ENCODE measurements at places on chromosomes 6 and 20.
A peak's percentile ranks its signal among the peaks of the same experiment; 100 is the strongest.

DNA sequence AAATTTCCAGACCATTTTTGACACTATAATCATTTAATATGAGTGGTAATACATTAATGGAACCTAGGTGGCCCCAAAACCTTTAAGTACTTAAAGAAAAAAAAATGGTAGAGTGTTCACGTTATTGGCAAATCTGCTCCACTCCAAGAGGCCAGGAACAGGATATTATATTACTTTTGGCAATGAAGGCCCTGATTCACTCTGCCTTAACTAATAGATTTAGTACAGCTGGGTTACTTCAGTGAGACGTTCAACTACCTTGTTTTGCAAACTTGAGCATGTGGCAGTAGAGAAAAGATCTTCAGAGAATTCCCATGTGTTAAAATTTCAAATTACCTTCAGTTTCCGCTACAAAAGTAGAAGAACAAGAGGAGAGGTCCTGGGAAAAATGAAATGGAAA, 12.8 kb downstream of the ADNP start:
- no peak for DNase-seq

DNA sequence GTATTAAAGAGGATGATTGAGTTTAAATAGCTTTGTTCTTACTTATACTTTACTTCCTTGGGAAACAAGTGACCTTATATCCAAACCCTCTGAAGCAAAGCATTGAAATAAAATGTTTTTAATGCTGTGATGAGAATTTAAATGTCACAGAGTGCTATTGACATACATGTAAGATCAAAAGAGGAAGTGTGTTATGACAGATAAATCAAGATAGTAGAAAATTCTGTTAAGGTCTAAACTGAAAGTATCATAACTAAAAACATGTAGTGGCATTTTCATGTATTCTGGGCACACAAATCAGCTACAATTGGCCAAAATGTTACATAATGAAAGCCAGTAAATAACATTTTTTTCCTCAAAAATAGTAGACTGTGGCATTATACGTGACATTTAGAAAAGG, 318.0 kb downstream of the GRIK2 start:
- no peak for DNase-seq

GRCh38 chr6:39558591-39559190, 166.5 kb downstream of the KIF6 start:
- DNase-seq = no peak

- DNase-seq = no peak
These were observed 7.4 kb upstream of the CD24 start for GRCh38 chr6:106981926-106982325.

DNA sequence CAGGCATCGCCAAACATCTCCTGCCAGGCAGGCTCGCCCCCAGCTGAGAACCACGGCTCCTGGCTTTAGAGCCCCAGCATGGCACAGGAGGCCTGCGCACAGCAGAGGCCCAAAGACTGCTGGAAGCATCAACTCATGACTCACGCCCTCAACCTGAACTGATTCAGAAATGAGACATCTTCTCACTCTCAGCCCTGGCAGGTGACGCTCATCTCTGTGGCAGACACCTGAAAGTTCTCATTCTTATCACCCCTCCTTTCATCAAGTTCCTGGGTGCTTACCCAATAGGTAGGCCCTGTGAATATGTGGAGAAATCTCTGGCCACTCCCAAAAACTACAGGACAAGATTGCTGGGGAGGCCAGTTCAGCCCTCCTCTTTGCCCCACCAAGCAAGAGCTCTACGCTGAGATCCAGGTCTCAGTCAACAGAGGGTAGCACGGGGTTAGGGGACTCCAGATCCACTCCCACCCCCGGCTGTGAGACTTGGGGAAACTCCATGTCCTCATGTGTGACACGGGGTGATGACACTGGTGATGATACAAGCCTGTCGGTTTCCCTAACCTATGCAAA, 11.3 kb downstream of the NFATC2 start:
- peak; percentile 58 for DNase-seq

DNA sequence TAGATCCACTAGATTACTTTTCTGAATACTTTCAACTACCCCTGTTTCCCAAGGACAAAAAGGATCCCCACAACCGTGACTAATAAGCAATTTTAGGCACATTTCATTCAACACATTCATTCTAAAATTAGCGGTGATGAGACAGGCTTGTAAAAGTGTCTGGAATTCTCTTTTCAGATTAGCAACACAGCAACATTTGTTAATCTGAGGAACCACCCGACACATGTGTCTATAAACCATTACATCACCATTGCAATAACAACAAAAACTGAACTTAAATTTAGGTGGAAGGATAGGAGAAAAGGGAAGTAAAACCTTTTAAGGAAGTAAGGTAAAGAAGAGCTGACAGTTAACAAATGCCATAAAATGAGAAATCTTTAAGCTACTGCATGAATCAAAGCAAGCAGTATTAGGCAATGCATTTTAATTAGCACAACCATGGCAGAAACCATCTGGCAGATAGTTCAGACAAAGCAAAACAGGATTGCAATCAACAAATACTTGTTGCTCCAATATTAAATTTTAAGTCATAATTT, 49.1 kb downstream of the MAP3K7 start:
- no peak for DNase-seq

GRCh38 chr20:49385465-49385864, 97.0 kb downstream of the KCNB1 start:
- DNase-seq = no peak

GRCh38 chr6:9398071-9398766, 962.9 kb upstream of the SLC35B3 start:
- DNase-seq = no peak

DNA sequence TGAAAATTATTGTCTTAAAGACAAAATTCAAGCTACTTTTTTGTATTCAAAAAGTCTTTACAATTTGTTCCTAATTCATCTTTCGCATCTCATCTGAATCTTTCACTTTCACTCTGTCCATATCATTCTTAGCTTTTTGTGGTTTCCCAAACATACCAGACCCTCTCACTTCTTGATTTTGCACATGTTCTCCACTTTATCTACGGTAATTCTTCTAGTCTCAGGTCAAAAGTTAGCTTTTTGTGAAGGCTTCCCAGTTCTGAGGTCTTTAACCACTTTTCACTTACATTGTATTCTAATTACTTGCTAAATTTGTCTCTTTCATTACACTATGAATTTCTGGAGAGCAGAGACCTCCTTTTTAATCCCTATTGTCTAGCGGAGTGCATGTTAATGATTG, 34.6 kb upstream of the EPHA7 start:
- DNase-seq = no peak

- no peak for DNase-seq
These were observed 40.5 kb downstream of the FAM110A start for GRCh38 chr20:873875-874607.

GRCh38 chr6:7773322-7773721, 47.4 kb downstream of the BMP6 start:
- DNase-seq = no peak

DNA sequence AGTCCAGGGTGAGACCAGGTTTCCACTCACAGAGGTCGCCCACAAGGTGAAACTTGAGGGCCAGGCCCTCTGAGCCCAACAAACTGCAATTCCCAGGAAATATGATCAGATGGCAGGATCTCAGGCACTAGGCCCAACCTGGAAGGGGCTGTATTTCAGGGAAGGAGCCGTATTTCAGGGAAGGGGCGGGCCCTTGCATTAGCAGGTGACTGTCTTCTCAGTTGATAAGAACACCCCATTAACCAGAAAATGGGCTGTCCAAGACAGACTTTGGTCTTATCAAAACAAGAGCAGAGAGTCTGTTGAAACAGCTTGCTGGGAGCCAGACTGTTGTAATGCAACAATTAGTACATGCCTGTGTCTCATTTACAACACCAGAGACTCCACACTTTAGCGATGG, 10.9 kb upstream of the BNIP5 start:
- no peak for DNase-seq

GRCh38 chr6:25404693-25405169, 125.6 kb downstream of the CARMIL1 start:
- DNase-seq = no peak

- no peak for DNase-seq
These were observed 16.9 kb downstream of the ADGRG6 start for GRCh38 chr6:142318714-142319113.

DNA sequence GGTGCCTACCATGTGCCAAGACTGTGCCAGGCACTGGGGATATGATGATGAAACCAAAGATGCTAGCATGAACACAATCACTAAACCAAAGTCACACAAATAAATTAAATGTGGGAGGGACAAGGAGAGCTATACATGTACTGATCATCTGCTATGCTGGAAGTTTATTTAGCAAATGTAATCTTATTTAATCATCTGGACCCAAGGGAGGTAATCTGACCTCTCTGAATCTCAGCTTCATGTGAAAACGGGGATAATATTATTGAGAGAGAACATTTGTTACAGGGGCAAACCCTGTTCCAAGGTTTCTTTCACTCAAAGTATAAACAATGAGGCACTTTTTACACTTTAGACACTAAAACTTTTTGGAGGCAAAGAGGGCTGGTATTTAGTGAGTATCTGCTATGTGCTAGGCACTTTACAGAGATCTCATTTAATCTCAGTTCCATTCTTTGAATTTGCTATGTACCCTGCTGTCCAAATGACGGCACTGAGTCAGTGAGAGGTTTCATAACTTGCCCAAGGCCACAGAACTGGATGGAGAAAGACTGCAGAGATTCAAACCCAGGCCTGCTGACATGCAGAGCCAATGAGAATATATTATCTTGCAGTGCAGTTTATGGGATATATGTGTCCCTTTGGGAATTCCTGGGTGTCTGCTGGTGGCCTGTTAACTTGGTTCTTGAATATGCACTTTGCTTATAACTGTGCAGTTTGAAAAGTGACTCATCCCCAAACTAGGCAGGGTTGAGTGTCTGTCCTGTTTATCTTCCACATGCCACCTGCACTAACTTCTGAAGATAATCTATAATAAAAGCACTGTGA, 3.3 kb upstream of the ASXL1 start:
- no peak for DNase-seq

GRCh38 chr20:50339466-50339901, 148.9 kb downstream of the CEBPB start:
- DNase-seq = no peak

DNA sequence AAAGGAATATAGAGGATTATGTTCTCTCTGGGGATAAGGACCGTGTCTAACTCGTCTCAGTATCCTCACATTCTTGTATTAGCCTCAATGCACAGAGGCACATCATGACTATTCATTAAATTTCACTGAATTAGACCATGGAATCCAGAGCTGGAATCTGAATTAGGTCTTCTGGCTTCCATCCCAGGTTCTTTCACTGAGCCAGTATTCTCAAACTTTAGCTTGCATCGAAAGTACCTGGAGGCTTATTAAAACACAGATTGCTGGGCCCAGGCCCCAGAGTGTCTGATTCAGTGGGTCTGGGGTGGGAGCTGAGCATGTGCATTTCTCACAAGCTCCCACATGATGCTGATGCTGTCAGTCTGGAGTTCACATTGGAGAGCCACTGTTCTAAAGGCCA, 142.0 kb downstream of the UST start:
- DNase-seq = no peak

DNA sequence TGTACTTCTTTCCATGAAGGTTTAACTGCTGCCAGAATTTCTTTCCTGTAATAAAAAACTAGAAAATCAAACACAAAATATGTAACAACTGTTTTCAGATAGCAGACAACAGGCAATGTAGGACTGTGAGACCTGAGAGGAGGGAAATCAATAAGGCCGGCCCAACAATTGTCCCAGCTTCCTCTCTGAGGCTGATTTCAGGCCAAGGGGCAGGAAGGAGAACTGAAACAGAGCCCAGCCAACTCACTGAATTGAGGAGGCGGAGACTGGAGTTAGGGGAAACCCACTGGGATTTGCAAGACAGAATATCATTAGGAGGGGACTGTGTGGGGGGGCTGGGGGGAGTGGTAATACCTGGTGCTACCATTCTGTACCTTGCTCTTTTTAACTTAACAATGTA, 42.2 kb downstream of the FLRT3 start:
- DNase-seq = no peak

GRCh38 chr6:11604836-11605506, 67.4 kb downstream of the TMEM170B start:
- DNase-seq = no peak
